ENCODE measurements at places on chromosomes 6 and 20.

DNA sequence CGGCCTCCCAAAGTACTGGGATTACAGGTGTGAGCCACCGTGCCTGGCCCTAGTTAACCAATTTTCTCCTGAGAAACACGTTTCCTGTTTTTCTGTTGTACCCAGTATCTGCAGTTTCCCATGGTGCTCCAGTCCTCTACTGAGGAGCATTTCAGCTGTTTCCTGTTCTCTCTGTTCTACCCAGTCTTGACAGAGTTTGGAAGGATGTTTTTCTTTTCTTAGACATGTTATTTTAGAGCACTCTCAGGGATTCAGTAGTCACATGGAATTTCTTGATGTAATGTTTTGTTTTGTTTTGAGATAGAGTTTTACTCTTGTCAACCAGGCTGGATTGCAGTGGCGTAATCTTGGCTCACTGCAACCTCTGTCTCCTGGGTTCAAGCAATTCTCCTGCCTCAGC is 129.8 kb upstream of the TIAM2 start:
- DNase-seq = no peak

DNA sequence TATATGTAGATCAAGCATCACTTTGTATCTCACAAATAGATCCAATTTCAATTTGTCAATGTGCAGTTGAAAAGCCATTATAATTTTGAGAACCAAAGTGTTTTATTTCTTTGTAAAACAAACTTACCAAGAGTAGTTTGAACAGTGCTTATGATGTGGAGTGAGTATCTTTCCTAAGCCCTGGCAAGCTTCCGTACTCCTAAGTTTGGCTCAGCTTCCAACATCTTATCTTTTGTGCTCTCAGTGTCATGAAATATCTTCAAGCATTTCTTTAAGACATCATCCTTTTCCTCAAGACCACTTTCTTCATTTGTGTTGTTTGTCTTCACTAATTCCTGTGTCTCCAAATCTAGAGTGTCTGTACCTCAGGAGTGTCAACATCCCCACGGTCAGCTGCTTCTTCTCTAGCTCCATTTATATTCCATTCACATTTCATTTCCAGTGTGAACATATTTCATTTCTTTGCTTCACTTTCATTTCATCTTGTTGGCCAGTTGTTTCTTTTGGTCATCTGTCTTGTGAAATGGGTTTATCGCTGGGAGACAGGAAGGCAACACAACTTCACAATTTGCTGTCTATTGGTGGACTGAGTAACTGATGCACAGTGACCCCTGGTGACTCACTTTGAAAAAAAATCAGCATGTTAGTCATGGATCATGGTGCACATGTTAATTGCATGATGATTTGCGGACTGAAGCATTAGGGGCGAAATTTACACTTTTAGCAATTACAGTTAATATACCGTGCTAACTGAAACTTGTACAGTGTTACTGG is 36.9 kb downstream of the SLC24A3 start:
- DNase-seq = no peak

GRCh38 chr6:43054206-43054943 is 724 bp upstream of the CUL7 start:
- DNase-seq = no peak

- no peak for DNase-seq
Observed at GRCh38 chr6:101393829-101394251, 332 bp downstream of the GRIK2 start.

- DNase-seq = peak; percentile 62
Observed at GRCh38 chr6:37705239-37706051, 7.8 kb upstream of the MDGA1 start.

DNA sequence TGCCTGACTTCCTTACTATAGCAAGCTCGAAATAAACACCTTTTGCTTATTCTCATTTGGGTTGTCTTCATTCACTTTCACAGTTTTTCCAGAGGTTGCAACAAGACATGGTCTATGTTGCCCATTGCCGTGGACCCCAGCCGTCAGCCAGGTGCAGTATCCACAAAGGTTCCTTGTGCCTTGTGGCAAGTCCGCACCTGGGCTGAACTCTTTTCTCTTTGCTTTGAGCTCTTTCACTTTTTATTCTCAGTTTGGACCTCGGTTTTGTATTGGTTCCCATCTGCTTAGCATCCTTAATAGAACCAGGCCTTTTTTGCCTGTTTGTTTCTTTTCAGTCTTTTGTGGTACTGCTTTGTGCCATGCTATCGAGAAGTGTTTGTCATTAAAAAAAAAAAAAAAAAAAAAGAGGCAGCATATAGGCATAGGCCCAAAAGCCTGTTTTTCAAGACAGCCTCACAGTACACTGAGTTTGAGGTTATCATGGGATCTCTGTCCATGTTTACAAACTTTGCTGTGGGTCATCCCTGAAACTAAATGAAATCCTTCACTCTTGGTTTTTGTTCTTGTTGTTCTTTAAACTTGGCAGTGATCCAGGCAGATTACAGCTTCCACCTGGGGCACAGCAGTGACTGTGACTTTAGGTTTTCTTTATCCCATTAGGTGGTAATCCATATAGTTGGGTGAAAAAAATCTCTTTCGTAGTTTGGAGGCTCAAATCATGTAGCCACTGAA is 33.3 kb downstream of the GSTA3 start:
- DNase-seq = peak; percentile 67

DNA sequence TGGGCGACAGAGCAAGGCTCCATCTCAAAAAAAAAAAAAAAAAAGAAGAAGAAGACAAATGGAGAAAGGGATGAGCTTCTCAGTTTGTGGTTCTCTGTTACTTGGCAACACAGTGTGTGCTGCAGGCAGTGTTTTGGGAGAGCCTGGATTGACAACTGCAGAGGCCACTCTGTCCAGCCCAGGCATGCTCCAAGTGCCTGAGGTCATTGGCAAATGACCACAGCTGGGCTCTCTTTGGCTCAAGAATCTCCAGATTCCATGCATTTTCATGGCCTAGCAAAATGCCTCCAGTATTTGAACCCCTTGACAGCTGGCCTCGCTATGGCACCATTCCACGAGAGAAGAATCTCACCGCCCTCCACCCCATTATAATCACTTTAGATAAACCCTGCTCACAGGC is 126.2 kb downstream of the ANKRD60 start:
- no peak for DNase-seq

DNA sequence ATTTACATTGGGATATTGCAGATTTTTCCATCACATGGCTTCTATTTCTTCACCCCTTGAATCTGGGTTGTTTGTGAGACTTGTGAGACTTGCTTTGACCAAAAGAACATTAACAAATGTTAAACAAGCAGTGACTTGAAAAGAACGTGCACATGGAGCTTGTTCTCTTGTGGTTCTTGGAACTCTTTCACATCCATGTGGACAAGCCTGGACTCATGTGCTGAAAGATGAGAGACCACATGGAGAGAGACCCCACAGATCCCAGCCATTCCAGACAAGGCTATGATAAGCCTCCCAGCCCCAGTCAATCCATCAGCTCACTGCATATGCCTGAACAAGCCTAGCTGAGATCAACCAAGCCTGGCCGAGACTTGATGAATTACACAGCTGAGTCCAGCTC is 1365.7 kb upstream of the GJE1 start:
- DNase-seq = no peak

GRCh38 chr6:45305546-45305945 is 22.6 kb upstream of the RUNX2 start:
- DNase-seq = no peak

DNA sequence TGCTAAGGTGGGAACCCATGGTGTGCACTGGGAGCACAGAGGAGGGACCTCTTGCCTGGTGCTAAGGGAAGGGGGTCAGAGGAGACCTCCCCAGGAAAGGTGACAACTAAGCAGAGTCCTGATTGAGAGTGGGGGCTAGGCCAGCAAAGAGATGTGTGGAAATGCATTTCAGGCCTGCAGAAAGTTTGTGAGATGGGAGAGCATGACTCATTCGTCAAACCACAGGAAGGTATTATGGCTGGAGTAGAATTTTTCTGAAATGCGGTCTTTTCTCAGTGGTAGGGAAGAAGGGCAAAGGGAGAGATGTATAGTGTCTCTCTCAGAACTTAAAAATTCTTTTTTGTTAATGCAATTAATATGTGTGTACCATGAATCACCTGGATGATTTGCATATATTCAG is 23.6 kb upstream of the EDN1 start:
- no peak for DNase-seq

DNA sequence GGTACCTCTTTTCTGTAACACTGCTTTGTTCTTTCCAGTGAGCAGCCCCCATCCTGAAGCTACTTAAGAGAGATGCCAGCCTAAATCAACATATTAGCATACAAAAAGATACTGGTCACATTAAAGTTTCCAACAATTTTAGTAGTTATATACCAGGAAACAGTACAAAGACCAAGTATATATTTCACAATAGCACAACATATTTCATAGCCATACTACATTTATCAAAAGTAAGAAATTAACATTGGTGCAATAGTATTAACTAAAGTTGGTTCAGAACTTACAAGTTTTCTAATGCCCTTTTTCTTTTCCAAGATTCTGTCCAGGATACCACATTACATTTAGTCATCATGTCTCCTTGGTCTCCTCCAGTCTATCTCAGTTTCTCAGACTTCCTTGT is 641.0 kb upstream of the GJE1 start:
- DNase-seq = no peak

- DNase-seq = no peak
Observed at GRCh38 chr6:150978624-150979023, 113.1 kb downstream of the MTHFD1L start.

DNA sequence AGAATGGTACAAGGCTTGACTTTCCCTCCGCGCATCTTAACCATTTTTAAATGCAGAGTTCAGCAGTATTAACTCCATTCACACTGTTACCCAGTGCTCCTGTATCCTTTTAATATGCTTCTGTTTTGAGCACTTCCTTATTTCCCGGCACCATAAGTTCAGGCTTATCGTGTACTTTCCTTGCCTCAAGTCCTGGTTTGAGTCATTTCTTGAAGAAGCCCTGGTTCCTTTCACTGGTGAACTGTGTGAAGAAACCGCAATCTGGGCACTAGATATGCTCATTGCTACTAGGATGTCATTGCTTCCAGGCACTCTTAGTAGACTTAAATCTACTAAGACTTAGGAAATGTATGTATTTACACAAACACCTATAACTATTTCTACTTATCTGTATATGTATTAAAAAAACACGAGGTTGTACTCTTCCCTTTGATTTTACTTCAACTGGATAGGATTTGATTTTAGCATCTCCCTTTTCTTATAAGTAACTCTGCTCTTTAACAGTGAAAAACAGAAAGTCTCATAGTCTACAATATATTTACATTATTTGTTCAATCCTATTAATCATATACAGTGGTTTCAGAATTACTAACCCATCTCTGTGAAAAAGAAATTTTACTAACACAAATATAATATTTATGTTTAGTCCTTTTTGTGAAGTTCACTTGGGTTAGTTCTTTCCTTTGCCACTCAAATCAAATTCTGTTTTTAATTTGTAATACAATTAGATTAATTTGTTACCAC is 135.5 kb downstream of the CDKAL1 start:
- no peak for DNase-seq

GRCh38 chr20:59958626-59959025 is 403 bp downstream of the CDH26 start:
- DNase-seq = no peak

DNA sequence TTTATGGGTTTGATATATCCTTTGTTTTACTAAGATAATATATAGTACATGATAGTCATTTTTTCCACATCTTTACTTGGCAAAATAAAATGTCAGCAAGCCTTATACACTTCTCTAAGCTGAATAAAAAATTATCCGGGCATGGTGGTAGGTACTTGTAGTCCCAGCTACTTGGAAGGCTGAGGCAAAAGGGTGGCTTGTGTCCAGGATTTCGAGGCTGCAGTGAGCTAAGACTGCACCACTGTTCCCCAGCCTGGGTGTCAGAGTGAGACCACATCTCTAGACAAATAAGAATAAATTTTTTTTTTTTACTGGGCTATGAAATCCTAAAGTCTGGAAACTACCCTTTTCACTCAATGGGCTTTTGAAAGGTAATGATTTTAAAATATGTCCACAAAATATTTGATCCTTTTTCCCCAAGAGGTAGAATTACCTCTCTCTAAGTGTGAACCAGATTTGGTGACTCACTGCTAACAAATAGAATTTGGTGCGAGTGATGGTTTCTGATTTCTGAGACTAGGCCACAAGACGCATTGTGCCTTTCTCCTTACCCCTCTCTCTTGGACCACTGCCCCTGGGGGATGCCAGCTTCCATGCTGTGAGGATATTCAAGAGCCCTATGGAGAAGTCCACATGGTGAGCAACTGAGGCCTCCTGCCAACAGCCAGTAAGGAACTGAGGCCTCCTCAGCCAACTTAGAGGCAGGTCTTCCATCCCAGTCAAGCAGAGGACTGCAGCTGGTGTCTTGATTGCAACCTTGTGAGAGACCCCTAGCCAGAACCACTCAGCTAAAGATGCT is 84.2 kb upstream of the ZNFX1 start:
- DNase-seq = no peak

- no peak for DNase-seq
Observed at GRCh38 chr6:37531026-37531425, 31.3 kb upstream of the CCDC167 start.

GRCh38 chr6:137625808-137626207 is 131.6 kb upstream of the OLIG3 start:
- no peak for DNase-seq

DNA sequence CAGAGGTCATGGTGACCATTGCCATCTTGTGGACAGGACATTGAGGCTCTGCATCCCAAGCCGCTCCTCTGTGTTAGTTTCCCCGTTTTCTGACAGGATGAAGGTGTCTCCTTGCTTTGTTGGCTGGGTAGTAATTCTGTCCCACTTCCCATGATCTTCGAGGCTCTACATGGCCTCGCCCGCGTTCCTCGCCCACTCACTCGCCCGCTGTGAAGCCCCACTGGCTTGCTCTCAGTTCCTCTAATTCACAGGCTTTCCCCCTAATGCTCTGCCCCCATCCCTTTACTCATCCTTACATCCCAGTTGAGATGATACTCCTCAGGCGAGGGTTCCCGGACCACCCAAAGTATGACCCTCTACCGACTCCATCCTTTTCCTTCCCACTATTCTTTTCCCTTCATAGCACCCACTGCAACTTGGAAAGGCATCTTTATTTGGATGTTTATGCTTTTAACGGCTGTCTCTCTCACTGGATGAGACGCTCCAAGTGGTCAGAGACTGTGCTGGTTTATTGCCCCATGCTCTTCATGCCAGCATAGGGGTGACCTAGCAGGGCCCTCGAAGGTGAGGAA is 511 bp upstream of the SLC35B2 start:
- DNase-seq = no peak

- no peak for DNase-seq
Observed at GRCh38 chr6:166720856-166721255, 93.8 kb upstream of the RPS6KA2 start.

- DNase-seq = no peak
Observed at GRCh38 chr20:61340157-61340556, 88.1 kb downstream of the CDH4 start.

DNA sequence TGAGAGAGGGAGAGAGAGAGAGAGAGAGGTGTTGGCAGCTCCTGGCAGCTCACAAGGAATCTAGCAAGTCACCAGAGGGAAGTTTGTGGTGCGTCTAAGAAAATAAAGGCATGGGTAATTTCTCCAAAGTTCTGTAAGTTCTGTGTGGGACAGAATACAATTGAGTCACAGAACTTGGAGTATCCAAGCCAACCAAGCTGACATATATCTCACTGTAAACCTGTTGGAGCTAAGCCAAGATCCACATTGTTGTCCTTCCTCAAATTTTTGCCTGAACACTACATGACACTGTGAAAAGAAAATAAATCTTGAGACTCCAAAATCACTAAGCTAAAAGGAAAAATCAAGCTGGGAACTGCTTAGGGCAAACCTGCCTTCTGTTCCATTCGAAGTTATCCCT is 436.7 kb downstream of the MEI4 start:
- DNase-seq = no peak

GRCh38 chr6:29723666-29724588 is 693 bp downstream of the HLA-F start:
- peak; percentile 67 for DNase-seq

Measured in stomach (tissue), 19 donors.